ENCODE measurements at places on chromosomes 4 and X.

DNA sequence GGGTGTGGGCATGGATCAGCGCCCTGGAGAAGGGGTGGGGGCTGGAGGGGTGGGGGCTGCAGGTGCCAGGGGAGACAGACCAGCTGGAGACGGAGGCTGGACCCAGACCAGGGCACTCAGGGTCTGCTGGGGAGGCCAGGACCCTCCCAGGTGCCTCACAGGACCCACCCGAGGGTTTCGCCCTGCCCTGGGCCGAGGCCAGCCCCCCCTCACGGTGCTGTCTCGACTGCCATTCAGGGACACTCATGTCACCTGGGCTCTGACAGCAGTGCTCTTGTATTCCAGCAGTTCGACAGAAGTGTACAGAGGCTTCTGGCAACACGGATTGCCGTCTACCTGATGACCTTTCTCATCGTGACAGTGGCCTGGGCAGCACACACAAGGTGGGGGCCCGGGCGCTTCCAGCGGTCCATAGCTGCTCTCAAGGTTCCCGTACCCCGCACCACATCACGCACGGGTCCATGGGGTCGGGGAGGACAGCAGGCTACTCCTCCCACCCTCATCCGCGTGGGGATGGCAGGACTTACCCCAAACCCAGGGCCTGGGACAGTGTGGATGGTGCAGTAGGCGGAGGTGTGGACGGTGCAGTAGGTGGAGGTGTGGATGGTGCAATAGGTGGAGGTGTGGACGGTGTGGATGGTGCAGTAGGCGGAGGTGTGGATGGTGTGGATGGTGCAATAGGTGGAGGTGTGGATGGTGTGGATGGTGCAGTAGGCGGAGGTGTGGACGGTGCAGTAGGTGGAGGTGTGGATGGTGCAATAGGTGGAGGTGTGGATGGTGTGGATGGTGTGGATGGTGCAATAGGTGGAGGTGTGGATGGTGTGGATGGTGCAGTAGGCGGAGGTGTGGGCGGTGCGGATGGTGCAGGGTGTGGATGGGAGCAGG is 18.1 kb downstream of the TMEM175 start:
- DNase-seq, result no peak

DNA sequence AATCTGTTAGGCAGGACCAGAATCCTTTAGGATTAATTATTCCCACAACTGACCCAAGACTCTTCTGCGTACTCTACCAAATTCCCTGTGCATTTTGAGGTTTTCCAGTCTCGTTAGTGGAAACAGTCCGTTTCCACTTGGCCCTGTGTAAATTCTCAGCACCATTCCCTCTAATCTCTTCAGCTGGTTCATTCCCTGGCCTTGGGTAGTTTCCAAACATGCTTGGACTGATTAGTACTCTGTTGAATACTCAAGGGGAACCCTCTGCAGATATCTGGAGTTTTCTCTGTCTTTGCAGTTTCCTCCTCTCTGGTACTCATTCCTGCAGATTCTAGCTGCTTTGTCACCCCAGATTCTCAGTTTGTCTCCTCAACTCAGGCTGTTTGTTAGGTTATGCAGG is 80.4 kb downstream of the ZFX start:
- no peak for DNase-seq

DNA sequence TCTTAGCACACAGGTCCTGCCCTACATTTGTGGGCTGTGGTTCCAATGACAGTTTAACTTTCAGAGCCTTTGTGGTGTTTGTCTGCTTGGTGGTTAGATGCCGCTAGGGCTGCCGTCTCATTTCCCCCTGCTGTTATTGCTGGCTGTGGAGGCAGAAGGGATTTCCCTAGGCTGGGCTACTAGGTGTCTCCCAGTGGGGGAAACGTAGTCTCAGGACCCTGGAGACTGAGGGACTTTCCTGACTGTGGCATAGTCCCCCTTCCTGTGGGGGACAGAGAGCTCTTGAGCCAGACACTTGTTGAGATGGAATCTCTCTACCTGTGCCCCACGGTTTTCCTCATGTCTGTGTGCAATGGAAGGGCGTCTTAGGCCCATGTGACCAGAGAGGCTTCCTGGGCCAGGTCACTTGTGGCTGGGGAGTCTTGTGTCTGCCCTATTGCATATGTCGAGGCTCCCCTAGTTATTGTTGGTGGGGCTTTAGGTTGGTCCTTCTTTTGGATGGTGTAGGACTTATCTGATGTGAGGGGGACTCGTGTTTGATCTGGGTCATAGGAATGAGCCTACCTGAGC is 68.2 kb downstream of the ARHGAP10 start:
- DNase-seq, result no peak

- DNase-seq, result peak; percentile 58
These were observed 48.7 kb downstream of the HTT start for GRCh38 chr4:3123181-3123671.

DNA sequence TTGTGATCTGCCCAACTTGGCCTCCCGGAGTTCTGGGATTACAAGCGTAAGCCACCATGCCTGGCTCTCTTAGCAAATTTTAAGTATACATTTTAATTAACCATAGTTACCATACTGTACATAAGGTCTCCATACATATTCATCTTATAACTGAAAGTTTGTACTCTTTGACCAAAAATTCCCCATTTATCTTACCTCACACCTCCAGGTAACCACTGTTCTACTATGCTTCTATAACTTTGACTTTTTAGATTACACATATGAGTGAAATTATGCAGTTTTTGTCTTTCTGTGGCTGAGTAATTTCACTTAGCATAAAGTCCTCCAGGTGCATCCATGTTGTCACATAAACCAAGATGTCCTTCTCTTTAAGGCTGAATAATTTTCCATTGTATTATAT is 17.4 kb downstream of the C4orf51 start:
- no peak for DNase-seq

DNA sequence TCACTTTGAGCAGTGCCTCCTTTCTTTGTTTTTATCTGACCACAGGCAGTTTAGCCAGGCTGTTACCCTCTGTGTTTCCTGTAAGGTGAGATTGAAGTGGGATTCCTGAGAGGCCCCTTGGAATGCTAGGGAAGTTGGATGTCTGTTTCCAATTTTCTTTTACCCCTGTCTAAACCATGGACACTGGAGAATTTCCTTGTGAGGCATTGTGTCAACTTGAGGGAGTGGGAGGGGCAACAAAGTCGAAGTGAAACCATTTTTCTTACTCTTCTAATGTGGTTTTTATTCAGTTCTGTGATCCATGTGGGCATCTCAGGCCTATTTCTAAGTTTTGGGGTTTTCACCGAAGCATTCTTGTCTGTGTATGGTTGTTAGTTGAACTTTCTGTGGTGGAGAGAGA is 296.1 kb upstream of the UGT8 start:
- DNase-seq, result peak; percentile 40

DNA sequence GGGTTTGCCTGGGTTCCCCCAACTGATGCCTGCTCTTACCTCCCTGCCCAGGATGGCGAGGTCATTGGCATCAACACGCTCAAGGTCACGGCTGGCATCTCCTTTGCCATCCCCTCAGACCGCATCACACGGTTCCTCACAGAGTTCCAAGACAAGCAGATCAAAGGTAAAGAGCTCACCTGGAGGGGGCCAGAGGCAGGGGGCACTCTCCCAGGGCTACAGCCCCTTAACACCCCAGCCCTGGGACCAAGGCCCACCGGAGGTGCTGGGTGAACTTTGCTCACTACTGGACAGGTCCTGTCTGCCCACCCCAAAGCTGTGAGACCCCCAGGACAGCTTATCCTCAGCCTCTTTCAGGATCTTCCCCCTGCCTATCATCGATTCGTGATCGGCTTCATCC is 24.5 kb downstream of the HTRA3 start:
- DNase-seq, result no peak

DNA sequence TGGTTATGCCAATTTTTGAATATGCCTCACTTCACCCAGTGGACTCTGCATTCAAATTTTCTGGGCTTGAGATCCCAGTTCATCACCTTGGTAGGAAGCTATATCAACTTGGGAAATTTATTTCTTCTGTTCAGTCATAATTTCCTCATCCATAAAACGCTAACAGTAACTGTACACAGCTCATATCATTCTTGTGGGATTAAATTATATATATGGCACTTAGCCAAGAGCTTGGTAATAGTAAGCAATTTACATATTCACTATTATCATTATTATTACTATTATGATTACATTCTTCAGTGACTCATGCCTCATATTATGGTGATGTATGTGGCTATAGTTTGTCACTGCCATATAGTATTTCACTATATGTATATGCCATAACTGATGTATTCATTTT is 177.6 kb downstream of the CPE start:
- no peak for DNase-seq

DNA sequence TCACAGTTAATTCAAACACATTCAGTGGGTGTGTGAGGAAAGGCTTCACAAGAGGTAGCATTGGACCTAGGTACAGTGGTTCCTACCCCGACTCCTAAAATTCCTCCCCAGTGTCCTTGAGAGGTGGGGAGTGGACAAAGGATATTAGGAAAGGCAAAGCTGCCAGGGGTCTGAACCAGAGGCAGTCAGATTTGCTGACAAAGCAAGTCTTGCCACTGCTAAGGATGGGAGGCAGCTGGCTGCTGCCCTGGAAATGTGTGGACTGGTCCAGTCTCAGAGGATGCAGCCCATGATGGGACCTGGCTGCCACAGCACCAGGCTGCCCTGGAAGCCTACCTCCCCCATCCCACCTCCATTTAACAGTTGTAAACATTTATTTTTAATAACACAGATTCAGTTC is 4.1 kb upstream of the PHF8 start:
- DNase-seq, result no peak

GRCh38 chr4:134345244-134345643 is 143.7 kb upstream of the PABPC4L start:
- DNase-seq, result no peak

- DNase-seq, result no peak
These were observed 219.1 kb downstream of the MID1 start for GRCh38 chrX:10401239-10401638.

DNA sequence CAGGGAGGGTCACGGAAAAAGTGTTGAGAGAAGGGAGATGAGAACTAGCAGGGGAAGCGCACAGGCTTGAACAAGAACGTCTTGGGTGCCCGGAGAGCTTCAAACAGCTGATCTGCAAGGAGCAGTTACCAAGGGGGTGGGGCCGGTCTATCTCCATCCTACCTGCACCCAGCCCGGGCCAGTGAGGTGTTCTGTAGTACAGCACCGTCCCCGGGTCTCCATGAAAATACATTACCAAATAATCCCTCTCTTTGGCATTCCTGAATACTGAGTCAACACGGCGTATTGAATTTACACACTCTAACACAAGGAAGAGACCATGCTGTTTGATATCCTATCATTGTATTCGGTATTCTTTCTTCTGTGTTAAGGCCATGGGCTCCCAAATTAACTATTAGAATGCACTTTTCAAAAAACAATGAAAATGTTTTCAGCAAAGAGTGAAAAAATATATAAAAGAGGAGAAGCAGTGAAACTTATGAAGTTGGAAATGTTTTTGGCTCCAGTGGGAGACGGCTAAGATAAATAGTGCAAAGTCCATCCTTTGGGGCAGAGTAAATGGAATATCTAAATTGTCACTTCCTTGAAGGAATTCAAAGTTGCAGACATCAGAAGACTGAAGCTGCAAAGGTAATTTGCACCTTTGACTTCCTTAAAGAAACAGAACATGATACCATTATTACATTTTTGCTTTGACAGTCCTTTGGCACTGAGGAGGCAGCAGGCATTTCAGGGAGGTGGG is 90.3 kb downstream of the DHRSX start:
- no peak for DNase-seq

DNA sequence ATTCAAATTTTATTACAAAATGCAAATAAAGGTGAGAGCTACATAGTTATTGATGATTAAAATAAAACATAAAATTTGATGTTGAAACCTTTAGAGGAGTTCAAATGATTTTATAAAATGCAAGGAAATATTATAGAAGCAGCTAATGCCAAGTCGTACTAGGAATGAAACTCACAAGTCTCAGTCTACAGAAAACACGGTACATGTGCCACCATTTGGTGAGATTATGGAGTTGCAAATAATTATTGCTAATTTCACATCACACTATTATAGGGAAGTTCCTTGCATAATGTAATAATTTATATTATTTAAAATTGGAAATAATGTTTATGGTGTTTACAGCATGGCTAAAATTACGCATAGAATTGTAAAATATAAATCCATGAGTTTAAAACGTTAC is 1601.7 kb upstream of the TENM3 start:
- DNase-seq, result no peak

- DNase-seq, result peak; percentile 66
These were observed 602.2 kb downstream of the IL15 start for GRCh38 chr4:142238589-142238988.

- DNase-seq, result no peak
These were observed 23.8 kb downstream of the F9 start for GRCh38 chrX:139554376-139554775.

DNA sequence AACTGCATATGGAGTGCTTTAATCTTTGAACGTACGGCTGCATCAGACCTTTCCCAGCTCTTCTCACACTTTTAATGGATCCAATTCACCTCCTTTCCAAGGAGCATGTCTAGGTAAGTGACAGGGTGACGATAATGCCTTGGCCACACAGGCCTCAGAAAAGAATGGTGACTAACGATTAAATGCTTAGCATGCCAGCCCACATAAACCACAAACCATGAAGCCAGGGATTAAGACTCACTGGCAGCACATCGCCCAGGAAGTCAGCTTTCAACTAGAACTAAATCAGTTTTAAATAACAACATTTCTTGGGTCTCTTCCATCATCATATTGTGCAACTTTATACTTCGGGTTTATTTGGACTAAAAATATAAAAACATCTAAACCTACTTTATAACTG is 28.7 kb downstream of the INPP4B start:
- DNase-seq, result peak; percentile 98

DNA sequence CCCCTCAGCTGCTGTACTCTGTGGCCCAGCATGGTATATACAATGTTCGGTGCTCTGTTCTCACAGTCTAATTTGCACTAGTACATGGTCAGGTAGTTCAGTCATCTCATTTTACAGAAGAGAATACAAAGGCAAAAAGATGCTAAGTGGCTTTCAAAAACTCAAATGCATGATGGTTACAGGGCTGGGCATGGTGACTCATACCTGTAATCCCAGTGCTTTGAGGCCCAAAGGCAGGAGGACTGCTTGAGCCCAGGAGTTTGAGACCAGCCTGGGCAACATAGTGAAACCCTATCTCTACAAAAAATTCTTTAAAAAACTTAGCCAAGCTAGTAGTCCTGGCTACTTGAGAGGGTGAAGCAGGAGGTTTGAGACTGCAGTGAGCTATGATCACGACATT is 210.5 kb upstream of the KIT start:
- DNase-seq, result no peak

- peak; percentile 75 for DNase-seq
These were observed 21.1 kb upstream of the SMIM10 start for GRCh38 chrX:134969726-134970125.

GRCh38 chrX:54238588-54238987 is 55.5 kb upstream of the FAM120C start:
- DNase-seq, result no peak

DNA sequence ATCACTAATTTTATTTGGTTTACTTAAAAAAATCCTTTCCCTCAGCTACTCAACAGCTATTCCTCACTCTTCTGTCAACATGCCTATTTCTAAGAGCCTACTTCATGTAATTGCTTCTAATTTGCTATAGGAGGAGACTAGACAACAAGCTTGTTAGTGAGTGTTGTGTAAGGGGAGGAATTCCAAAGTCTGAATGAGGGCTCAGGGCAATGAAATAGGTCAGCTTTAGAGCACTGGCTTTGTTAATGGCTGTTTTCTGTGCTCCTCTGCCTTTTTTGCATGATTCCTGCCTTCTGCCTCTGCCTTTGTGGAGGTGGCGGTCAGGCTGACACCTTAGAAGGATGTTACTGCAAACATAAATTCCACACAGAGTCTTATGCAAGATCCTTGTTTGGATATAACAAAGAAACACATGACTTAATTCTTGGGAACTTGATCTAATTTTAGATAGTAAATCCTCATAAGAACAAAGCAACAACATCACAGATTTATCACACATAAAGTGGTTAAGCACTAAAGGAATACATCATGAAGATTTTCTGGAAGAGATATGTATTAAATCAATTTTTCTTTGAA is 15.0 kb upstream of the PAGE1 start:
- no peak for DNase-seq

Data from AG10803 (cell line).